ENCODE measurements at places on chromosomes 7 and 10. TPM values are rescaled to one million over a fixed set of nuclear protein-coding genes. Genes with fewer than 3 reads are reported as not detected.
A peak's percentile ranks its signal among the peaks of the same experiment; 100 is the strongest.

DNA sequence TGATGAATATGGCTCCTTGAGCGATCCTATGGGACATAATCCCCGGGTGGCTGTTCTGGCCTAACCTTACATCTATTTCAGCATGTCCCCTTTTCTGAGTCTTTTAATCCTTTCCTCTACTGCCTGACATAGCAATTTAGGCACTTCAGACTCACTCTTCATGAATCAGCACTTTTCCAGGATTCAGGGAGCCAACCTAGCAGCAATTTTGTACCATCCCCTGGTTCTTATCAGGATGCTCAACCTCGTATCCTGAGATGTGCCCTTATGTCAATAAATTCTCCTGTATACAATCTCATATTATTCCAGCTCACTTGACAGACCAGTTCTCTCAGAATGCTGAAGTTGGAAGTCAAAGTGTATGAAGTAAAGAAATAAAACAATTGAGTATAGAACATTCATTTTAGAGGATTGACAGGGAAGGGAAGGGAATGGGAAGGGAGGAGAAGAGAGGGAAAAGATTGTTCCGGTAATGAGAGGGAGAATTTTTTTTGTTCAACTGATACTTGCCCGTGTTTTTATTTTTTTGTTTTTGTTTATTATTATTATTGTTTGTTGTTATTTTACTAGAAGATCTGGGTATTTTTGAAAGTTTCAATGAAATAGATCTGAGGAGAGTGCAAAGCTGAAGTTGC, 8.2 kb upstream of the ZC3HAV1 start:
- H3K27me3 ChIP-seq, result no peaks in the 10 kb centered on the region
- H3K4me1 ChIP-seq, result peaks cover 12% of the 10 kb centered on the region
- no peaks in the 10 kb centered on the region for H3K36me3 ChIP-seq
- H3K27ac ChIP-seq, result no peak overlapping the region
- no peak for DNase-seq
- no peak overlapping the region for H3K4me3 ChIP-seq

DNA sequence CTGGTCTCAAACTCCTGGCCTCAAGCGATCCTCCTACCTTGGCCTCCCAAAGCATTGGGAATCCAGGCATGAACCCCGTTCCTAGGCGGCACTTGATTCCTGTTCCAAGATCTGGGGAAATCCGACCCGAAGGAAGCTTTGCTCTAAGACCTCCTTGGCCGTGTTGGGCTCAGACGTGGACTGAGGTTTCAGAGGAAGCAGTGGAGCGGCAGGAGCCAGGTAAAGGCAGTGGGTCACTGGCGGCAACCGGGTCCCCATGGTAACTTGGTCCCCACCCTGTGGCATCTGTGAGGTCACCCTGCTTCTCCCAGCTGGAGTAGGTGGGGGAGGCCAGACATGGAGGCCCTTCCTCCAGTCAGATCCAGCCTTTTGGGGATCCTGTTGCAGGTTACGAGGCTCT, at the start of gene TMEM270:
TMEM270 (plus strand) TSS at position 301 of the 400 bp plus-strand sequence; CDS start at position 337, 36 bp downstream.
- H3K4me3 ChIP-seq, result no peak within 1 kb of the TSS
- no peak within 1 kb of the TSS for H3K27ac ChIP-seq
- DNase-seq, result no peak
- no peaks in the 10 kb centered on the region for H3K27me3 ChIP-seq
- H3K4me1 ChIP-seq, result no peaks in the 10 kb centered on the region

DNA sequence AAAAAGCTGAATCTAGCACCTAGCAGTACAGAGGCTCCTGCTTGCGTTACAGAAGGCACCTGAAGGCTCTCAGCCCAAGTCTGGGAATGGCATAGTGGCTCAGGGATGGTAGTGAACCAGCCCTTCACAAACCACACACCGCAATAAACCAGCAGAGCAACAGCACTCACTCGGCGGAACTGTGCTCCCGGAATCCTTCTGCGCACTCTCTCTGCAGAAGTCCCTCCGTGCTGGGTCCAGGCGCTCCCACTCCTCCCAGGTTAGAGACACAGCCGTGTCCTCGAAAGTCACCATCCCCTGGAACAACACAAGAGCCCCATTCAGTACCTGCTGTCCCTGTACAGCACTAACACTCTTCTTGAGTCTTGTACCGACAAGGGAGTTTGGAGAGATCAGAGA, 1.5 kb downstream of the ZNF394 start:
- peaks cover 18% of the 10 kb centered on the region for H3K36me3 ChIP-seq
- H3K27ac ChIP-seq, result peak overlapping the region; percentile 98
- peaks cover 23% of the 10 kb centered on the region for H3K4me1 ChIP-seq
- no peaks in the 10 kb centered on the region for H3K27me3 ChIP-seq

GRCh38 chr7:36439624-36440023, 50.0 kb downstream of the ANLN start:
- no peaks in the 10 kb centered on the region for H3K36me3 ChIP-seq

- no peaks in the 10 kb centered on the region for H3K4me1 ChIP-seq
- no peak for DNase-seq
- H3K36me3 ChIP-seq, result no peaks in the 10 kb centered on the region
- H3K27ac ChIP-seq, result no peak overlapping the region
Observed at GRCh38 chr10:111110771-111111170, 33.9 kb downstream of the ADRA2A start.

The CYP3A5 gene
- total RNA-seq, result not detected

DNA sequence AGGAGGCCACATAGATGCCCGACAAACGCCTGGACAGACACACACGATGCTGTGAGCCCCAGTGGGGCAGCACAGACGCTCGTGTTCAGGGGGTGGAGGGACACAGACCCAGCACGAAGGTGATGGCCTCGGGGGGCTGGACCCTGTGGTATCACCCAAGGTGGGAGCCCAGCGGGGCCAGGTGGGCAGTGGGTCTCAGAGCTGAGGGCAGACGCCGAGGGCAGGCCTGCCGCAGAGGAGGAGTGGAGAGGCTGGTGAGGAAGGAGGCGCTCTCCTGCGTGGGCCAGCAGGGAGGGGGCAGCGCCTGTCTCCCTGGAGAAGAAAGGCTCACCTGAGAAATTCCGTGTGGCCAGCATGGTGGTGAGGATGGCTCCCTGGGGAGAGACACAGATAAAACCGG, 39.6 kb downstream of the YKT6 start:
- no peak overlapping the region for H3K27ac ChIP-seq
- no peaks in the 10 kb centered on the region for H3K36me3 ChIP-seq
- H3K27me3 ChIP-seq, result no peaks in the 10 kb centered on the region
- no peak for DNase-seq

The SUN1 gene
- total RNA-seq, result 97.2 TPM

GRCh38 chr10:96501985-96502384, 11.7 kb downstream of the TLL2 start:
- H3K27me3 ChIP-seq, result peaks cover 3% of the 10 kb centered on the region
- no peak for DNase-seq
- H3K27ac ChIP-seq, result no peak overlapping the region
- H3K4me3 ChIP-seq, result no peak overlapping the region
- no peaks in the 10 kb centered on the region for H3K4me1 ChIP-seq

- DNase-seq, result no peak
- no peak overlapping the region for H3K4me3 ChIP-seq
- no peaks in the 10 kb centered on the region for H3K36me3 ChIP-seq
- no peak overlapping the region for H3K27ac ChIP-seq
Observed at GRCh38 chr10:77795426-77796055, 131.0 kb downstream of the DLG5 start.

- H3K27me3 ChIP-seq, result no peaks in the 10 kb centered on the region
- no peak for DNase-seq
- H3K36me3 ChIP-seq, result no peaks in the 10 kb centered on the region
- H3K4me1 ChIP-seq, result no peaks in the 10 kb centered on the region
Observed at GRCh38 chr10:52452600-52453493, 138.8 kb downstream of the DKK1 start.

The ASZ1 gene
- total RNA-seq, result not detected

GRCh38 chr7:8176370-8177081, 85.4 kb downstream of the ICA1 start:
- peak; percentile 58 for DNase-seq
- H3K4me1 ChIP-seq, result peaks cover 48% of the 10 kb centered on the region
- no peaks in the 10 kb centered on the region for H3K27me3 ChIP-seq
- H3K27ac ChIP-seq, result peak overlapping the region; percentile 72

The VWC2 gene
- not detected for total RNA-seq

The LEP gene
- total RNA-seq, result not detected

The NUTM2D gene
- 5.4 TPM for total RNA-seq

DNA sequence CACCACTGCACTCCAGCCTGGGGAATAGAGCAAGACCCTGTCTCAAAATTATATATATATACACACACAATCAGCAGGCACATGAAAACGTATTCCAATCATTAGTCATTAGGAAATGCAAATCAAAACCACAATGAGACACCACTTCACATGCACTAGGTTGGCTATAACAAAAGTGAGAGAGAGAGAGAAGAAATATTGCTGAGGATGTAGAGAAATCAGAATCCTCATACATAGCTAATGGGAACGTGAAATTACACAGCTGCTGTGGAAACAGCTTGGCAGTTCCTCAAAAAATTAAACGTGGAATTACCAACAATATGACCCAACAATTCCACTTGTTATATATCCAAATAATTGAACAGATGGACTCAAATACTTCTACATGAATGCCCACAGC, 43.3 kb upstream of the CNNM1 start:
- no peaks in the 10 kb centered on the region for H3K36me3 ChIP-seq
- no peaks in the 10 kb centered on the region for H3K4me1 ChIP-seq
- no peak overlapping the region for H3K27ac ChIP-seq
- H3K4me3 ChIP-seq, result no peak overlapping the region
- no peak for DNase-seq

The PSAP gene
- 266 TPM for total RNA-seq

DNA sequence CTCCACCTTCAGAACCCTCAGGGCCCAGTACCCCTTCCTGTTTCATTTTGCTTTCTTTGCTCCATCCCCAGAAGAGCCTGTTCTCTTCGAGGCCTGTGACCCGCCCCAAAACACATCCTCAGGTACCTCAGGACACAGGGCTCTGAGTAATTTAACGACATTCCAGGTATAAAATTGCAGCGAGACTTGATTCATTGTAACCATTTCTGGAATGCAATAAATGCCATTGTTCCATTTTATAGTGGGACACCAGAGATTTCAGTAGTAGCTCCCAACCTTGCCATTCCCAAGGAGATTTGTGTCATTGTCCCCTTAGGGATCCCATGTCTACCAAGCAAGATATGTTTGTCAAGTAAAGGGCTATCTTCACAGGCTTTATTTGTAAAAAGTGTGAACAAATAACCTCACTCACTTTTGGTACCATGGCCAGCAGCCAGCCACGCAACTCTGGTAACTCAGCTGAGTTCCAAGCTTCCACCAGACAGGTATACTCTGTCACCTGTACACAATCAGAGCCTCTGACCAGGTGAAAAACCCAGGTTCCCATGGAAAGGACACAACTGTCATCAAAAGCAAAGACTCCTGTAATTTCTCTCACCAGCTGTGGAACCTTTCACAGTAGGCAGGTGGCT, 441.3 kb downstream of the PLXNA4 start:
- H3K27ac ChIP-seq, result no peak overlapping the region
- no peaks in the 10 kb centered on the region for H3K27me3 ChIP-seq
- DNase-seq, result no peak
- no peaks in the 10 kb centered on the region for H3K4me1 ChIP-seq

GRCh38 chr7:117803476-117803875, 69.8 kb downstream of the CTTNBP2 start:
- no peak for DNase-seq
- no peaks in the 10 kb centered on the region for H3K27me3 ChIP-seq
- H3K36me3 ChIP-seq, result no peaks in the 10 kb centered on the region
- no peaks in the 10 kb centered on the region for H3K4me1 ChIP-seq
- no peak overlapping the region for H3K27ac ChIP-seq

DNA sequence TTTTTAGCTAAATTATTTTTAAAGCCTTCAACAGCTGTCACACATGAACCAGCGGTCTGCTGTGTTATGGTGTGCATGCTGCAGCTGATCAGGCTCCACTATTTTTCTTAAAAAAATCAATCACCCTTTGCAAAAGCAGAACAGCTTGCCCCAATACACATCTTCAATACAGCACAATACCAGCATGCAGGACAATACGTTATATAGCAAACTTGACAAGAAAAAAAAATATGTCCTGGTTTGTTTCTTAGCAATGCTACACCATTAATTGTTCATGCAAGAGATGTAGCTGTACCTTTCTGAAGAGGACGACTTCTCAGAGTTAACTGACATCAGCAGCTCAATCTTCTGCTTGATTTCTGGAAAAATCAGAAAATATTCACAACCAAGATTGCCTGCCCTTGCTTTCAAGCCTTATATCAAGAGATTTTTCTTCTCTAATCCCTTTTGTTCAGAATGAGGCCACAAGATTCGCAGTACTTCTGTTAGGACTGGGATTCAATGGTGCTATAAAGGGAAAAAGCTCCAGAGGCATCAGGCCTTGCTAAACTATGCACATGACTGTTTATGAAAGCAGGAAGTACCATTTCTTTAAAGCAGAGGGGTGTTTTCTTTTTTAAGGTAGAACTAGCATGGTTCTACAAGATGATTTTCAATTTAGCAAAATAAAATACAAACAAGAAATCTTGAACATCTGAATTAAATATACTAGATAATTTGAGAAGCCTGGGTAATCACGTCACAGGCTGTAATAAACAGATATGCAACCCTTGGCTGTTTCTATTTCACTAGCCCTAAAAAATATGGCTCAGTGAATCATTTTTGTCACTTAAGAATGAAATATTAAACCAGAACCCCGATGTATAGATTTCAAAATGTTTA, 120.0 kb downstream of the SRPK2 start:
- peak overlapping the region; percentile 69 for H3K27ac ChIP-seq
- H3K4me3 ChIP-seq, result peak overlapping the region; percentile 51
- H3K36me3 ChIP-seq, result no peaks in the 10 kb centered on the region
- no peaks in the 10 kb centered on the region for H3K27me3 ChIP-seq
- H3K4me1 ChIP-seq, result peaks cover 13% of the 10 kb centered on the region
- no peak for DNase-seq
